ENCODE measurements at places on chromosomes 2 and 18.

DNA sequence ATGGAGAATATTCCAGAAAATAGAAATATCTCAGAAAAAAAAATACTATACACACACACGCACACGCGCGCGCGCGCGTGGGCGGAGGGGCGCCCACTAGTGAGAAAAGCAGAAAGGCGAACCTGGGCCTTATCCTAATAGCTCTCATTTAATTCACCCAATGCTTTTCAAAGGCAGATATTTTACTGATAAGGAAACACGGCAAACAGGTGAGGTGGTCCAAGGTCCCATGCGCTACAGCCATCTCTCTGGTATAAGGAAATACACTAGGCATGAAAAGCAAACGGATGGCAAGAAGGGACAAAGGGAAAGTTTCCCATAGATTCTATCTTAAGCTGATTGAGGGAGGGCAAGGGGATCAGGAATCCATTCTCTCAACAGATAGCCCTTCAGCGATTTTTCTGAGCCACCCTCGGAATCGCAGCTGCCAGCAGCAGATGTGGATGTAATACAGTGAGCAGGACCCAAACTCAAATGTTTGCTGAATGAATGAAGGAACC lies 136.7 kb downstream of the TMEM247 start:
- peak; percentile 15 for DNase-seq

GRCh38 chr2:129565551-129566109 lies 413.8 kb upstream of the RAB6C start:
- DNase-seq = no peak

DNA sequence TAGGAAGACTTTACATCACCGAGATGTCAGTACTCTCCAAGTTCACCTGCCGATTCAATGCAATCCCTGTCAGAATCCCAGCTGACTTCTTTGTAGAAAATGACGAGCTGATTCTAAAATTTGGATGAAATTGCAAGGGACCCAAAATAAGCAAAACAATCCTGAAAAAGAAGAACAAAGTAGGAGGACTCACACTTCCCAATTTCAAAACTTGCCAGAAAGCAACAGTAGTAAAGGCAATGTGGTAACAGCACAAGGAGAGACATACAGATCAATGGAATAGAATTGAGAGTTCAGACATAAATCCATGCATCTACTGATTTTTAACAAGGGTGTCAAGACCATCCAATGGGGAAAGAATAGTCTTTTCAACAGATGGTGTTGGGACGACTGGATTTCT lies 52.2 kb downstream of the SMAD7 start:
- DNase-seq = no peak

DNA sequence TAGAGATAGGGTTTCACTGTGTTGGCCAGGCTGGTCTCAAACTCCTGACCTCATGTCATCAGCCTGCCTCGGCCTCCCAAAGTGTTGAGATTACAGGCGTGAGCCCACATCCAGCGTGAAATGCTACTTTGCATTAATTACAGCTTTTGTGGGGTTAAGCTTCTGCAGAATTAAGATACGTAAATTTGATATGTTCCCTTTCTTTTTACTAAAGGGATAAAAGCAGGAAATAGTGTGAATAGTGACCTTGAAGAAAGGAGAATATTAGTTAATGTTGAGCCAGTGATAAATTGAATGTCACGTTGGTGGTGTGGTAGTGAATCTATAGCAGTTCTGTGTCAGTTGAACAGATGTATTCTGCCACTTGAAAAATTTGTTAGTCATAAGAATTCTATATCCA lies 16.9 kb downstream of the SMCHD1 start:
- DNase-seq = no peak

DNA sequence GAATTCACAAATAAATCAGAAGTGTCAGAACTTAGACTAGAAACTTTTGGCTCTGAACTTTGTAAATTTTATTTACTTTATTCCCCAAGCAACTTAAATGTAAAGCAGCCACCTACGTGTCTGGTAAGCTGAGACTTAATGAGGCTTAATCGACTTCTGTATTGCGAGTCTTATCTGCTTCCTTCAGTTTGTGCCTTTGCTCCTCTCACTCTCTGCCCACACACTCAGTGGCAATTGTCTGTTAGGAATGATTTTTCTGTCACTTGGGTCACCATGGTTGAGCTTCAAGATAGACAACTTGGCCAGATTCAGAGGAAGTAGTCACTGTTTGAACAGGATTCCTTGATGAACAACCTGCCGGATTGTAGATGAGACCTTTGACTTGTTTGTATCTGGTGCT lies 691.4 kb upstream of the FSHR start:
- DNase-seq = no peak

DNA sequence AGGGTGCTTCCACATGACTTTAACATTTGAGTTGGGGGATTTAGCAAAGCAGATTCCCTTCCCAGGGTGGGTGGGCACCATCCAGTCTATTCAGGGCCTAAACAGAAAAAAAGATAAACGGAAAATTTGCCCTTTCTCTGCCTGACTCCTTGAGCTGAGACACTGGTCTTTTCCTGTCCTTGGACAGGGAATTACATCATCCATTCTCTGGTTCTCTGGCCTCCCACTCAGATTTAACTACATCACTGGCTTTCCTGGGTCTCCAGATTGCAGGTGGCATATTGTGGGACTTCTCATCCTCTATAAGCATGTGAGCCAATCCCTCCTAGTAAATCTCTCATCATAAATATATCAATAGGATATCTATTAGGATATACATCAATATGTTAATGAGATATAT lies 25.8 kb downstream of the CAPN13 start:
- no peak for DNase-seq

- DNase-seq = no peak
These were observed 195.1 kb downstream of the TMEM247 start for GRCh38 chr2:46674488-46674887.

DNA sequence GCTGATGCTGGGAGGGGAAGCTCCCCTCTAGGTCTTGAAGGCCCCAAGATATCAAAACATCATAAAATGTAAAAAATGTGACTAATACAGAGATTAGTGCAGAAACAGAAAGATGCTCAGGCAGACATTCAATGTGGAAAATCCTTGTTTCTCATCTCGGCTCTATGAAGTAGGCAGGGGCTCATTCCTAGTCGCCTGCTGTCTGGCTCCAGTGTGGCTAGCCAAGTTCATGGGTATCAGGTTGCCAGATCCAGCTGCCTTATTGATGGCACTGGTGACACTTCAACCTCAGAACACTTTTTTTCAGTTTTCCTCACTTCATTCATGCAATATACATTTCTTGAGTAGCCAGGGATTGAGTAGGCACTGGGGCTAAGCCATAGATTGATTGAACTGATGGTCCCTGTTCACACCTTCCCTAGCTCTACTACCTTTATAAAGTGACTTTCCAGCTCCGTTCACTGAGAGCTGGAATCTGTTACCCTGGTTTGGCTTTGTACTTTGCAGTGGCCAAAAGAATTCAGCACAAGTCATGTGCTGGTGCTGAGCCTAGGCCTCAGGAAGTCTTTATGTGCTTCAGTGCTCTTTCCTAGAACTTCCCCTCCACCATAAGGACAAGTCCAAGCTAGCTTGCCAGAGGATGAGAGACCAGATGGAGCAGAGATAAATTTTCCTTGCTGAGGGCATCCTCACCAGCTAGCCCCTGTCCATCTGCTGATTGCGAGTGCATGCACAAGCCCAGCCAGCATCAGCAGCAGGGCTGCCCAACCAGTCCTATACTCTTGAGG lies 373.6 kb upstream of the ST6GAL2 start:
- DNase-seq = no peak

- no peak for DNase-seq
These were observed 377.6 kb downstream of the RND3 start for GRCh38 chr2:150109912-150110311.

DNA sequence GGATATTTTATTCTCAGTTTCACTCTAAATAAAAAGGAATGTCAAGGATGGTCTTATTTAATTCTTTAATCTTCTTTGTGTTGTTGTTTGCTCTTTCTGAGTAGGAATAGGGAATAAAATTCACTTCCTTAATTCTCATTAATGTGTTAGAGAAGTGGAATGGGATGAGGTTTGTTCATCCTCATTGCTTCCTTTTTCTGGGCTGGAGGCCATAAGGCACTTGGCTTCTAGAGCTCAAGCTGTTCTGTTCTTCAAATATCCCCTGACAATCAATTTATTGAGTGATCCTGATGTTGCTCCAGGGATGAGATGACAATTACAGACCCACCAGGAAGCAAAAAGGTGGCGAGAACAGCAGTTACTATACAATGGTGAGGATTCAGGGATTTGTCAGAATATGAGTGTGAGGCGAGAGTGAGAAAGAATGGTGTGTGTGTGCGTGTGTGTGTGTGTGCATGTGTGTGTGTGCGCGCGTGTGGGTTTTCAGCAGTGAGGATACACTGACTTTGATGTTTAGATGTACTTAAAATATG lies 557.6 kb upstream of the FANCL start:
- no peak for DNase-seq

GRCh38 chr18:79511671-79512301 lies 116.1 kb downstream of the NFATC1 start:
- DNase-seq = no peak

- no peak for DNase-seq
These were observed 68.9 kb upstream of the ITM2C start for GRCh38 chr2:230795856-230796255.

DNA sequence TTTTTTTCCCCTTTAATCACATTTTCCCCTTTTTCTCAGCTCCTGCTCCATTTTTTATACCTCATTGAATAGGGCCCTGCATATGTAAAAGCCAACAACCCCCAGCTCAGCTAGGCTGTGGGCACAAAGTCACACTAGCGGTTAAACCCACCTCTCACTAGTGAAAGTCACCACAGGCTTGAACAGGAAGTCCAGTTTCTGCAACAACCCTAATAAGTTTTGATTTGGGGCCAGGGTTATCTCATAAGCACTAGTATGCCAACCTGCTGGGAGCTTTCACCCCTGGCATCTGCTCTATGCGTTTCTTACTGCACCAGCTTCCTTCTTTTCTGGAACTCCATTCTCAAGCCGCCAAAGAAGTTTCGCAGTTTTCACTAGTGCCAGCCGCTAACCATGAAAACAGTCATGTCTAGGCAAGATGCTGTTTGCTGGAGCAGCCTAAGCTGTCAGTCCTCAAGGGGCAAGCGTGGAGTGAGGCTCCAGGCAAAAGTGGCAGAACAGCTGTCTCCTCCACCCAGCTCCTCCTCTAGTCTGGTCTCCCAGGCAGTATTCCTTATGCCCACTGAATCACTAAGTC lies 197.0 kb upstream of the MEIS1 start:
- DNase-seq = no peak

DNA sequence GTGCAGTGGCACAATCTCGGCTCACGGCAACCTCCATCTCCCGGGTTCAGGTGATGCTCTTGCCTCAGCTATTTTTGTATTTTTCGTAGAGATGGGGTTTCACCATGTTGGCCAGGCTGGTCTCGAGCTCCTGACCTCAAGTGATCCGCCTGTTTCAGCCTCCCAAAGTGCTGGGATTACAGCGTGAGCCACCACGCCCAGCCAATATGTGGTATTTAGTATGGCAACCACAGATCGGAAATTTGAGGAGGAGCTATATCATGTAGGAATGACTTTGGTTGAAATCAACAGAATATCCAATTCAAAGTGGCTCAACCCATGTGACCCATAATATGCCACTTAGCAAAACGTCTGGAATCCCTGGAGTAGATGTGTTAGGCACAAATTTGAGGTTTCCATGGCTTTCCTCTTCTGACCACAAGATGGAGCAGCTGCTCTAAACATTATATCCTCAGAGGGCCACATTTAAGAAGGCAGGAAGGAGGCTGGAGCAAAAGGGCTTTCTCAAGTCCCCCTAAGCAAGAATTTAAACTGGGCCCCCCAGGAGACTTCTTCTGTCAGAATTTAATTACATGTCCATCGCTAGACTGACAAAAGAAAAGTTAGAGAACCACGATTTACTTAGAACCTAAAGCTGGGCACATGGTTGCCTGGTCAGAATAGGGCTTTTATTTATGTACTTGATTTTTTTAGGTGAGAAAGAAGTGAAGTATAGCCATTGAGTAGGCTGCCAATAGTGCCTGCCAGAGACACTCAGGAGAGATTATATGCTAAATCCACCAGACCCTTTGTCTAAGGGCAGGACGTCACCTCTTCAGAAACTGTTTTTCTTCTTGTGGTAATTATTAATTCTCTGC lies 49.6 kb upstream of the ITSN2 start:
- DNase-seq = peak; percentile 77

DNA sequence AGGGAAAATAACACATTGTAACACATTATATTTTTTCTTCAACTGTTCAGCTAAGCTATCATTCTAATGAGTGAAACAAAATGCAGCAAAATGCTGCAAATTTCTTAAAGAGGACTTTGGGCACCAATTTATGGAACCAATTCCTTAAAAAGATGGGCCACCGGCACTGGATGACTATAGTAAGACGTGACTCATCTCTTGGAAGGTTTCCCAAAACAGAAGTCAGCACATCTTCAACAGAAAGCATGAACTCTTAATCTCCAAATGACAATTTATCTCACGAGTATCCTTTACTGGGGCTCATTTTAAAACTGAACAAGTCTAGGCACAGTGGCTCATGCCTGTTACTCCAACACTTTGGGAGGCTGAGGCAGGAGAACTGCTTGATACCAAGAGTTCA lies 213.4 kb downstream of the CDH20 start:
- no peak for DNase-seq

GRCh38 chr2:27471961-27472360 lies 17.6 kb downstream of the IFT172 start:
- no peak for DNase-seq

DNA sequence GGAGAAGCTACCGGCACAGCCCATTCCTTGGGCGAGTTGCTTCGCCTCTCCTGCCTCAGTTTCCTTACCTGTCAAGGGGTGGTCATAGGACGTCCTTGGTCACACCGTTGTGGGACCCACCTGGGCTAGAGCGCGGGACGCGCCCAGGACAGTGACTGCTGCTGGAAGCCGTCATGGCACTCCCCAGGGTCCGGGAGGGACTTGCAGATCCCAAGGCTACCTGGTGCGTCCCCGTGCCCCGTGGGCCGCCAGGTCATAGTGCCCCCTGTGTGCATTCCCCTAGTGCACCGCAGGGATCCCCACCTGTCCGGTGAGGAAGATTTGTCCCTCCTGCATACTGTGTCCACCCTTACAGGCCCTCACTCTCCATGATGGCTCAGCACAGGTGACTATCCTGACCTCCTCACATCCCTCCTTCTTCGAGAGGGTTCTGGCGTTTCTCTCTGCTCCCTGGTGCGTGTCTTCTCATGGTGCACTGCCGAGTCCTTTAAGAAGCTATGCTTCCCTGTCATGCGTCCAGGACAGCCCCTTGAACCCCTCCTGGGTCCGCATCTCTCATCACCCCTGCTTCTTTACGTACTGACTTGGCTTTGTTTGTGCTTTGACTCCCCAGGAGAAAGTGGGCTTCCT lies 886 bp upstream of the STK25 start:
- no peak for DNase-seq

- no peak for DNase-seq
These were observed 39.3 kb upstream of the ELAC1 start for GRCh38 chr18:50928551-50928950.

DNA sequence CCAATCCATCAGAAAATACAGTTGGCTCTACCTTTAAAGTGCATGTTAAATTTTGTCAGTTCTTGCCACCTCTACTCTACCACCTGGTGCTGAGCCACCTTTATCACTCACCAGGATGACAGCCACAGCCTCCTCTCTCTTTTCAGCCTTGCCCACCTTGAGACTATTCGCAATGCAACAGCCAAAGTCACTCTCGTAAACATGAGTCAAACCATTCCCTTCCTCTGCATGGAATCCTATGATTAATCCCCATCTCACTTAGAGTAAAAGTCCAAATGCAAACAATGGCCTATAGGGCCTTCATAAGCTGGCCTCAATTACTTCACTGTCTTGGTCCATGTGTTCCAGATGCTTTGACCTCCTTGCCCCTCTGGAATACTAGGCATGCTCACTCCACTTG lies 5.8 kb upstream of the OSBPL6 start:
- DNase-seq = no peak
